GM12878 (cell line): ENCODE measurements at places on chromosomes 3 and 15. TPM values are rescaled to one million over a fixed set of nuclear protein-coding genes. Genes with fewer than 3 reads are reported as not detected.

DNA sequence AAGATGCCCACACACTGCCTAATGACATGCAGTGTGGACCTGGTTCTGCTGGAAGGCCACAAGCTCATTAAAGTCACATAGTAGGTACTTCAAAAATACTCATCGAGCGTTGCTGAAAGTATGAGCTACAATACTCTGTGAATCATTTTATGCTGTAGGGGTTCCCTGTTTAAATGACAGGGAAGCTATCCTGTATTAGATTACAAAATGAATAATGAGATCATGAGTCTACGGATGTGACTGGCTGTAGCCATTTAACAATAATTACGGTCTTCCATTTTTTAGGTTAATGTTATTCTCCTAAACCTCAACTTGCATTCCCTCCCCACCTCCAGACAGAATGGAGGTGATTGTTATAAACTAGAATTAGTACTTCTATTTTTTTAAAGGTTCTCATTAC is 128.2 kb upstream of the FAM3D start:
- DNase-seq: no peak

DNA sequence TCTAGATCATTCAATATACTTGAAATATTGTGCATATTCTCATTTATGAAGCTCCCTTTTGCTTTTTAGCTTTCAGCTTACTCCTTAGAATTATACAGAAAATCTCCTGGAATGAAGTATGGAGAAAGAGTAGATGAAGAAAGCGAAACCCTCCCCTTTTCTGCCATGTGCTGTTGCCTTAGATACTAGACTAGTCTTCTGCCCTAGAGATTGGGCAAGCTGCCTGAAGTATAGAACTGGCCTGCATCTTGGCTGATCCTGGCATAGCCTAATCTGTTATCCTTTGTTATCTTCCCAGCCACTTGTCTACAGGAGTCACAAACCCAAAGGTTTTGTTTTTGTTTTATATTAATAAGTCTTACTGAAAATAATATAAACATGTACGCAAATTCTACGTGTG is 138.8 kb downstream of the RBPMS2 start:
- no peak for DNase-seq

GRCh38 chr3:48278884-48279559 is 38.1 kb downstream of the ZNF589 start:
- DNase-seq: no peak

GRCh38 chr3:557972-558371 is 361.4 kb downstream of the CHL1 start:
- DNase-seq: peak; percentile 39

- DNase-seq: no peak
Measured at GRCh38 chr3:73664389-73664788, 39.6 kb upstream of the PDZRN3 start.

Gene CACNA2D2
- total RNA-seq: 0.03 and 0.11 TPM in 2 replicates

Gene NIPA2
- total RNA-seq: 107 and 108 TPM in 2 replicates

Gene SOX14
- total RNA-seq: not detected in 2 replicates
